ENCODE measurements at places on chromosomes 1 and 21. TPM values are rescaled to one million over a fixed set of nuclear protein-coding genes. Genes with fewer than 3 reads are reported as not detected.
A peak's percentile ranks its signal among the peaks of the same experiment; 100 is the strongest.

- no peak for DNase-seq
- H3K4me1 ChIP-seq, result no peaks in the 10 kb centered on the region
- H3K27me3 ChIP-seq, result no peaks in the 10 kb centered on the region
- H3K27ac ChIP-seq, result no peak overlapping the region
- H3K4me3 ChIP-seq, result no peak overlapping the region
These were observed 40.8 kb downstream of the NID1 start for GRCh38 chr1:236023926-236024565.

- H3K4me1 ChIP-seq, result no peaks in the 10 kb centered on the region
- no peak overlapping the region for H3K4me3 ChIP-seq
- no peak for DNase-seq
- no peaks in the 10 kb centered on the region for H3K36me3 ChIP-seq
- H3K27ac ChIP-seq, result no peak overlapping the region
These were observed 80.2 kb downstream of the COLGALT2 start for GRCh38 chr1:183957216-183957830.

- H3K4me3 ChIP-seq, result no peak overlapping the region
- no peaks in the 10 kb centered on the region for H3K4me1 ChIP-seq
- no peak overlapping the region for H3K27ac ChIP-seq
- DNase-seq, result no peak
- no peaks in the 10 kb centered on the region for H3K27me3 ChIP-seq
These were observed 123.2 kb downstream of the NR5A2 start for GRCh38 chr1:200150721-200151120.

DNA sequence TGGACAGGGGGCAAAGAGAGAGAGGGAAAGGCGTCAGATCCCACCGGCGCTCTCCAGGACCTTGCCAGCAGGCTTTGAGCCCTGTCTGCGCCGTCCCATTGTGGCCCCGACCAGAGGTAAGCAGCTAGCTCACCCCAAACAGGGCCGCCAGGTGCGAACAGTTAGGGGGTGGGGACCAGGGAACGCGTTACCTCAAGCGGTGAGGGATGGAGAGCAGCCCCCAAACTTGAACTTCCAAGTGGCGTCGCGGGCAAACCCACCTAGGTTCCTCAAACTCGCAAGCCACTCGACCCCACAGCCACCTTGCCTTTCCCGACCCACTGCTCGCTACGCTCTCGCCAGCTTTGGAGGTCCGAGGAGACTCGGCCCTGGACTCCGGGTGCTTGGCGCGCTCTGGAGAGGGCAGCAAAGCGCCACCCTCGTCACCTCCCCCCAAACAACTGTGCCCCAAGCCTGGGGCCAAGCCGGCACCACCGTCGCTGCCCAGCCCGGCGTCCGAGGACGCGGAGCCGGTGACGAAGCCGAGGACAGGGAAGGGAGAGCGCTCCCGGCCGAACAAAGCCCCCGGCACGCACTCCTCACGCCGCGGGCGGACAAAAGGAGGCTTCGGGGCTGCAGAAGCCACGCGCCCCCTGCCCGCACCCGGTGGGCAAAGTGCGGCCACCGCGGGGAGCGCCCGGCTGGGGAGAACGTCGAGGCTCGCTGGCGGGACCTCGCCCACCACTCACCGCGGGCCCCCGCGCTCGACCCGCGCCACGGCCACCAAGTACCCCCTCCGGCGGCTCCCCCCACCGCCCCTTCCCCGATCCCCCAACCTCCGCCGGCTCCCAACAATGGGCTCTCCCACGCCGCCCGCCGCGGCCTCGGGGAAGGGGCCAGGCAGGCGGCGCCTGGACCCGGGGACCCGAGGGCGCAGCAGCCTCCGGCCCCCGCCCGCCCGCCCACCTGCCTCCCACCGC is 976 bp downstream of the SSBP3 start:
- peaks cover 9% of the 10 kb centered on the region for H3K4me1 ChIP-seq
- no peak for DNase-seq
- no peak overlapping the region for H3K27ac ChIP-seq
- peak overlapping the region; percentile 89 for H3K4me3 ChIP-seq
- peaks cover 39% of the 10 kb centered on the region for H3K36me3 ChIP-seq

GRCh38 chr21:45460611-45461368 is 55.8 kb downstream of the COL18A1 start:
- H3K4me3 ChIP-seq, result no peak overlapping the region
- H3K27ac ChIP-seq, result no peak overlapping the region
- H3K4me1 ChIP-seq, result no peaks in the 10 kb centered on the region
- no peak for DNase-seq
- H3K27me3 ChIP-seq, result no peaks in the 10 kb centered on the region
- H3K36me3 ChIP-seq, result peaks cover 27% of the 10 kb centered on the region

- H3K27me3 ChIP-seq, result no peaks in the 10 kb centered on the region
- no peaks in the 10 kb centered on the region for H3K36me3 ChIP-seq
- no peak overlapping the region for H3K27ac ChIP-seq
- H3K4me1 ChIP-seq, result peaks cover 22% of the 10 kb centered on the region
- no peak for DNase-seq
- no peak overlapping the region for H3K4me3 ChIP-seq
These were observed 144.7 kb downstream of the NOS1AP start for GRCh38 chr1:162214202-162214601.

- peaks cover 3% of the 10 kb centered on the region for H3K36me3 ChIP-seq
- H3K27ac ChIP-seq, result no peak overlapping the region
- no peaks in the 10 kb centered on the region for H3K27me3 ChIP-seq
- no peak for DNase-seq
- H3K4me1 ChIP-seq, result no peaks in the 10 kb centered on the region
These were observed 57.3 kb downstream of the SDCCAG8 start for GRCh38 chr1:243312952-243313634.

DNA sequence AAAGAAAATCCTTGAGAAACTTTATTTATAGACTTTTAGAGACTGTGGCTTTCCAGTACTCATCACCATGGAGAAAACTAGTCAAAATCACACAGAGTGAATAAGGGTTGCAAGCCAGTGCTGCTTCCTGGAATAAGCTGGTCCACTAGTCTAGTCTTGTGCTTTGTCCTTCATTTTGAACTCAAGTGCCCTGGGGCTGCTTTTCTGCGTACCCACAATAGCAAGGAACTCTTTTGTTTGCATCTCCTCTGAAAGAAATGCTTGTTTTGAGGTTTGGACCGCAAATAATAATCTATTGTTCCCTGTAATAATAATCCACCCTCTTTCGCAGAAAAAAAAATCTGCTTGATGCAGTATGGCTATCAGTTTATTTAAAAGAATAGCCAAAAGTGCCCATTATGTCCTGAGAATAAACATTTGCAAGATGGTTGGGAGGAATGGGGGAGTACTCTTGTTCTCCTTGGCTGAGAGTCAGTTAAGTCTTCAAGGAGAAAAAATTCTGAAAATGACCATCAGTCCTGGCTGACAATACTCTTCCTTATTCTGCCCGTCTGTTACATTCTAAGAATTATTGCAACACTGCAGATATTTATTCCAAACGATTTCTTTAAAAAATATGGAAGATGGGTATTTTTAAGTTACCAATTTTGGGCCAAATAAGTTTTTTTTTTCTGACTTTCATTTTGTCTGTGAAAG is 41.9 kb downstream of the MPZL1 start:
- DNase-seq, result no peak
- no peaks in the 10 kb centered on the region for H3K27me3 ChIP-seq
- H3K27ac ChIP-seq, result no peak overlapping the region
- H3K4me3 ChIP-seq, result no peak overlapping the region
- peaks cover 13% of the 10 kb centered on the region for H3K36me3 ChIP-seq
- H3K4me1 ChIP-seq, result peaks cover 5% of the 10 kb centered on the region

GRCh38 chr1:153749408-153750005 is 21.7 kb downstream of the INTS3 start:
- H3K4me3 ChIP-seq, result no peak overlapping the region
- no peak overlapping the region for H3K27ac ChIP-seq
- H3K36me3 ChIP-seq, result peaks cover 63% of the 10 kb centered on the region
- no peaks in the 10 kb centered on the region for H3K27me3 ChIP-seq

GRCh38 chr1:160438317-160438918 is 38.1 kb downstream of the VANGL2 start:
- H3K27ac ChIP-seq, result no peak overlapping the region
- H3K27me3 ChIP-seq, result no peaks in the 10 kb centered on the region
- H3K36me3 ChIP-seq, result no peaks in the 10 kb centered on the region
- no peaks in the 10 kb centered on the region for H3K4me1 ChIP-seq
- H3K4me3 ChIP-seq, result no peak overlapping the region

GRCh38 chr1:218933513-218933912 is 240.2 kb upstream of the LYPLAL1 start:
- H3K36me3 ChIP-seq, result peaks cover 10% of the 10 kb centered on the region
- no peak overlapping the region for H3K27ac ChIP-seq
- no peaks in the 10 kb centered on the region for H3K4me1 ChIP-seq

GRCh38 chr1:17616731-17617279 is 77.3 kb downstream of the ARHGEF10L start:
- no peak overlapping the region for H3K4me3 ChIP-seq
- no peaks in the 10 kb centered on the region for H3K4me1 ChIP-seq
- no peak overlapping the region for H3K27ac ChIP-seq
- no peaks in the 10 kb centered on the region for H3K27me3 ChIP-seq

GRCh38 chr1:31905093-31905509 is 33.1 kb downstream of the PTP4A2 start:
- no peak overlapping the region for H3K4me3 ChIP-seq
- H3K4me1 ChIP-seq, result no peaks in the 10 kb centered on the region
- no peak for DNase-seq
- H3K27me3 ChIP-seq, result no peaks in the 10 kb centered on the region
- peaks cover 9% of the 10 kb centered on the region for H3K36me3 ChIP-seq

GRCh38 chr1:56948403-56949023 is 17.3 kb downstream of the C8B start:
- no peaks in the 10 kb centered on the region for H3K4me1 ChIP-seq
- no peak overlapping the region for H3K27ac ChIP-seq
- no peak overlapping the region for H3K4me3 ChIP-seq

- DNase-seq, result no peak
- no peak overlapping the region for H3K27ac ChIP-seq
- no peaks in the 10 kb centered on the region for H3K27me3 ChIP-seq
These were observed 33.8 kb downstream of the BTG3 start for GRCh38 chr21:17578876-17579275.

DNA sequence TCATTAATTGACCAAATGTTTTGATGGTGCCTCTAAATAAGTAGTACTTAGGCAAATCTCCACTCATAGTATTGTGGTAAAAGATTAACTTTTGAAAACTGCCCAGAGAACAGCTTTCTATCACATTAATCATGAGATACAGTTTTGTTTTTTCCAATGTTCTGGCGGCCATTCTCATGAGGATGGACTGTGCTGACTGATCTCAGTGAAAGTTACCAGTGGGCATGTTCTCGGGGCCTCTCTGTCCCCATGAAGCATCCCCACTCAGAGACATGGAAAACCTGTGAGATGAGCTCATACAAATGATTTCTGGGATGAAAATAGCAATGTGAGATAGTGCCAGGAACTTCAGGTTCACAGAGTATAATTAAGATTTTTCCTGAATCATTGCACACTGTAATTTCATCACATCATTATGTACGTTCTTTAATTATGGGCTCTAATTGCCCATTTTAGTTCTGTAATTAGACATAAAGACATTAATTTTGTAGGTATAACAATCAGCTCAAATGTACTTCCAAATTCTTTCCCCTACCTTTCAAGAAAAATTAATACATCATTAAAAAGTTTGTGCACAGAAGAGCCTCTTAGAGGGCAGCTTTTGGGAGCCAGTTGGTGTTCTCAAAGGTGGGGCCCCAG is 40.5 kb downstream of the DDR2 start:
- no peak for DNase-seq
- H3K4me1 ChIP-seq, result no peaks in the 10 kb centered on the region
- no peaks in the 10 kb centered on the region for H3K36me3 ChIP-seq
- H3K27me3 ChIP-seq, result no peaks in the 10 kb centered on the region
- H3K27ac ChIP-seq, result no peak overlapping the region
- H3K4me3 ChIP-seq, result no peak overlapping the region

DNA sequence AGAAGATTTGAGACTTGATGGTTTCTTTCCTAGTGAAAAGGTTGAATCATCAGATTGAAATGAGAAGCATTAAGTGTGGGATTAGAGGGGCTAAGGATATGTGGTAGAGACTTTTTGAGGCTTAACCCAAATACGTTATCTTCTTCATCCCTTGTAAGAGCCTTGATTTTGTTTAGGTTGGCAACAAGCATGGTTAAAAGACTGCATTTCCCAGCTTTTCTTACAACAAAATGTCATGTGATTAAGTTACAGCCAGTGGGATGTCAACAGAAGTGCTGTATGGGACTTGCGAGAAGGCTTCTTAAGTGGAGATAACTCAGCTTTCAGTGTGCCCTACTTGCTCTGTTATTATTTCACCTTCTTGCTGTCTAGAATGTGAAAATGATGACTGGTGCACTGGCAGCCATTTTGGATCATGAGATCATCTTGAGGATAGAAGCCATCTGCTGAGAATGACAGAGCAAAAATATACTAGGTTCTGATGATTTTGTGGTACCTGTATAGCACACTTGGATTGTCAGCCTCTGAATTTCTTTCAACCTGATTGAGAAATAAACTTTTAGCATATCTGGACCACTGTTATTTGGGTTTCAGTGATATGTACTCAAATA is 41.3 kb upstream of the GNG12 start:
- no peaks in the 10 kb centered on the region for H3K36me3 ChIP-seq
- DNase-seq, result no peak
- H3K27ac ChIP-seq, result no peak overlapping the region
- no peak overlapping the region for H3K4me3 ChIP-seq
- H3K27me3 ChIP-seq, result no peaks in the 10 kb centered on the region
- no peaks in the 10 kb centered on the region for H3K4me1 ChIP-seq

GRCh38 chr1:178376008-178376407 is 120.8 kb downstream of the CLEC20A start:
- peaks cover 6% of the 10 kb centered on the region for H3K4me1 ChIP-seq
- no peak overlapping the region for H3K4me3 ChIP-seq
- H3K36me3 ChIP-seq, result no peaks in the 10 kb centered on the region
- DNase-seq, result no peak

DNA sequence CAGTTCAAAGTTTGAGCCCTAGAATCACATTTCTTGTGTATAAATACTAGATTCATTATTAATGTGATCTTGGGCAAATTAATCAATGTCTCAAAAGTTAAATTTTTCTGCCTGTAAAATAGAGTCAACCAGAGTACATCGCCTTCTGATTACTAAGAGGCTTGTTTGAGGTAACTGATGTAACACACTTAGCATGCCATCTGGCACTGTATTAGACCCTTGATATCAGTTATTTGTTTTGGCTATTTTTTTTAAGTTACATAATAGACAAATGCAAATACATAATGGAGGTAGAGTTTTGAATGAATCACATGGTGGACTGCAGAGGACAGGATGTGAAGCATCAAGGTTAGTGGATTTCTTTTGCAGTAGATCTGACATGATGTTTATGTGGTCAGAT is 298.4 kb downstream of the ADGRL2 start:
- no peak for DNase-seq
- no peak overlapping the region for H3K27ac ChIP-seq
- H3K4me1 ChIP-seq, result no peaks in the 10 kb centered on the region
- H3K27me3 ChIP-seq, result no peaks in the 10 kb centered on the region

Gene PALMD
- total RNA-seq, result not detected

Gene ETV3L
- 0.96 TPM for total RNA-seq

Gene SYTL1
- 13.0 TPM for total RNA-seq

Gene NTRK1
- total RNA-seq, result 0.24 TPM

Gene COL16A1
- total RNA-seq, result 6.5 TPM

Gene MIS18A
- total RNA-seq, result 56.3 TPM

Gene SLC25A33
- total RNA-seq, result 8.8 TPM

Gene MYOM3
- total RNA-seq, result 0.07 TPM

Gene MAN1C1
- total RNA-seq, result 9.3 TPM
